GDM1 (cell line): ENCODE measurements at places on chromosomes 4 and X.

- no peak for DNase-seq
Measured at GRCh38 chr4:186829740-186830449, 106.2 kb upstream of the FAT1 start.

- DNase-seq = no peak
Measured at GRCh38 chr4:72553540-72554337, 15.3 kb downstream of the ADAMTS3 start.

GRCh38 chr4:159497936-159498335 lies 395.1 kb downstream of the RAPGEF2 start:
- no peak for DNase-seq

- no peak for DNase-seq
Measured at GRCh38 chr4:10816571-10816970, 132.0 kb upstream of the CLNK start.

- DNase-seq = no peak
Measured at GRCh38 chr4:5338531-5338930, 287.3 kb downstream of the STK32B start.

DNA sequence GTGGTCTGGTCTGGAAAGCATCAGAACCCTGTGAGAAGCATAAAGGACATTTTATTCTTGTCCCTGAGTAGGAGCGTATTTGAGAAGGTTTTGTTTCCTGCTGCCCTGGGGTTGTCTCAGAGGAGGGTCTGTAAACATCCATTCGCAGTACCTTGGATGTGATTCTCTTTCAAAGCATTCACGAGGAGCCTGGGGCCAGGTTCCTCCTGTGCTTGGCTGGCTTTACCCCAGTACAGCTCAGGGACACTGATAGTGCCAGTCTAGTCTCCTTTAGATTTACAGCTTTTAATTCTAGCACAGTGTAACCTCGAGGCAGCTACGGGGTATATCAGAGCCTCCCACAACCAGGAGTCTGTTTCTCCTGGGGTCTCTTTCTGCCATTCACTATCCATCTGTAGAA lies 2.7 kb downstream of the CLRN2 start:
- DNase-seq = no peak

- DNase-seq = no peak
Measured at GRCh38 chr4:113556382-113557134, 205.0 kb downstream of the CAMK2D start.

DNA sequence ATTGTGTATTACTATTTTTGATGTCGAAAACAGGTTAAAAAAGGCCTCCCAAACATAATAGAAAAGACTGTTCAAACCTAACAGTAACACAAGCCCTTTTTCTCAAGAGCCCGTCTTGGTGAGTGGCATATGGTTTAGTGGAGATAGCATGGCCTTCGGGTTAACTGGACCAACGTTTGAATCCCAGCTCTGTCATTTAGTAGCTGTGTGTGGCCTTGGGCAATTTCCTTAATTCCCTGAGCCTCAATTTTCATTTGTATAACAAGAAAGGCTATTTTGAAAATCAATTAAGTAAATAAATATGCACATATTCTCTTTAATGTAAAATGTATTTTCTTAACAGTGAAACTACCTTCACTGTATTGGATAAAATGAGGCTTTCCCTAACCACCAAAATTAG lies 62.3 kb downstream of the HELT start:
- DNase-seq = no peak

DNA sequence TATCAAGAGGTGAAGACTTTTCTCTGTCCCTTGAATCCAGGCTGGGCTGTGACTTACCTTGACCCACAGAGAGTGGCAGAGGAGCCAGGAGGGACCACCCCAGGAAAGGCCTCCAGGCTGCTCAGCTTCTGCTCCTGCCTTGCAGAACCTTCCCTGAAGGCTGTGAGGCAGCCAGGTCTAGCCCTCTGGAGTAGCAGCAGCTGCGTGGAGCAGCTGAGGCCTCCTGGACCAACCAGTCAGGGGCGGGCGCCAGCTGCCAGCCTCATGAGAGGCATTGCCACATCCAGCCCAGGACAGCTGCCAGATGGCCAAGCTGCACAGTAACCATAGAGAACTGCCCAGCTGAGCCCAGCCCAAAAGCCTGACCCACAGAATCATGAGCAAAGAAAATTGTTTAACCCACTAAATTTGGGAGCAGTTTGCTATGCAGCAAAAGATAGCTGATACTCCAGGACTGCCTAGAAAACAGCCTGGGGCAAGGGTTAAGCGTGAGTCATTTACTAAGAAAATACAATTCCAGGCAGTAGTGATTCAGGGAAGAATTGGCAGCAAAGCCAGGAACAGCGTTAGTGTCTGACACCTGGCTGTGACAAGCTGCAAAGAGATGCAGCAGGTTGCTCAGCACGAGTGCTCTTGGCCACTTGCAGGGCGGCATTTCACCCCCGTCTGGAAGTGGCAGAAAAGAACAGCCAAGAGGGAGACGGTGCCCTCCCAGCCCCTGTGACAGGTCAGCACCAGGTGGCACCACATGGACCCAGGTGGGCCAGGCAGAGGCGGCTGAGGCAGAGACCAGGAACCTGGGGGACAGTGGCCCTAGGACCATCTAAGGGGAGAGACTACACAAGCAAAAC lies 14.7 kb upstream of the PDE6B start:
- DNase-seq = no peak

DNA sequence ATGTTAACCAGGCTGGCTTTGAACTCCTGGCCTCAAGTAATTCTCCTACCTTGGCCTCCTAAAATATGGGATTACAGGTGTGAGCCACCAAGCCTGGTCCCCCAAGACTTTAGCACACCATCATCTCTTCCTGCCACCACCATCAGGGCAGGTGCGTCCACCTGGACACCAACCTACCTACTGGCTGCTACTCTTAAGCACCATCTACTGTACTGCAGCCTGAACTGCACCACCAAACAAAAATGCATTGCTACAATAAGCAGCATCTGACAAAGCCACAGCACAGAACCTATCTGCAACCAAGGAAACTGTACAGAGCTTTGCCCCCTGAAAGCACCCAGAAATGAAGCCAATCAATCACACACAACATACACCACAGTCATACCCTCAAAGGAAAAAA lies 139.7 kb downstream of the EFHC2 start:
- DNase-seq = no peak

GRCh38 chr4:176363072-176363471 lies 43.3 kb downstream of the SPCS3 start:
- DNase-seq = no peak

GRCh38 chr4:110638089-110638746 lies 15.3 kb upstream of the PITX2 start:
- DNase-seq = no peak

DNA sequence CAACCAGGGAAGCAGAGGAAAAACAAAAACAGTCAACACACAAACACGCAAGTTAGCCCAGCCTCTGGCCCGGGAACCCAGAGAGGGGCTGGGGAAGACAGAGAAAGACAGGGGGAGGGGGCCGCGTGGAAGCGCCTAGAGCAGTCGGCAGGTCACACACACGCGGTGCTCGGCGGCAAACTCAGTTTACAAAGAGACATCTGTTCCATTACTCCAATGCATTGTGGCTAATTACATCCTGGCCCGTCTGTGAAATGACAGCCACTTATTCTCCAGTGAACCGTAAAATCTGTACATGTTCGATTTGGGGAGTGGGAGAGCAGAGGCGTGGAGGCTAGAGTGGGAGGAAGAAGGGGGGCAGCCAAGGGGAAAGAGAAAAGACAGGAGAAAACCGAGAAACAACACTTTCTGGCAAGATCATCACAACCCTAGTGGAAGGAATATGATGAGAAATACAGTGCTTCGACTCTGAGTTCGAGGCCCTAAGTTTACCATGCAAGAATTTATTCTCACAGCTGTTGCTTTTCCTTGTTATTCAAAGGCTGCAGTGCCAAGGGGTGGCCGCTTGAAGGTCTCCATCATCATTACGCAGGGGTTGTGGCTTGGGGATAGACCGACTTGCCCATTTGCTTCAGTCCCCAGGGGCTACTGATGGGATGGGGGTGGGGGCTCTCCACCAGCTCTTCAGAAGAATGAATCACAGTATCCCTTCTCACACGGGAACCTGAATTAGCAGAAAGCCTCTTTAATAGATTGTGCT lies 167.7 kb downstream of the MGST2 start:
- no peak for DNase-seq

DNA sequence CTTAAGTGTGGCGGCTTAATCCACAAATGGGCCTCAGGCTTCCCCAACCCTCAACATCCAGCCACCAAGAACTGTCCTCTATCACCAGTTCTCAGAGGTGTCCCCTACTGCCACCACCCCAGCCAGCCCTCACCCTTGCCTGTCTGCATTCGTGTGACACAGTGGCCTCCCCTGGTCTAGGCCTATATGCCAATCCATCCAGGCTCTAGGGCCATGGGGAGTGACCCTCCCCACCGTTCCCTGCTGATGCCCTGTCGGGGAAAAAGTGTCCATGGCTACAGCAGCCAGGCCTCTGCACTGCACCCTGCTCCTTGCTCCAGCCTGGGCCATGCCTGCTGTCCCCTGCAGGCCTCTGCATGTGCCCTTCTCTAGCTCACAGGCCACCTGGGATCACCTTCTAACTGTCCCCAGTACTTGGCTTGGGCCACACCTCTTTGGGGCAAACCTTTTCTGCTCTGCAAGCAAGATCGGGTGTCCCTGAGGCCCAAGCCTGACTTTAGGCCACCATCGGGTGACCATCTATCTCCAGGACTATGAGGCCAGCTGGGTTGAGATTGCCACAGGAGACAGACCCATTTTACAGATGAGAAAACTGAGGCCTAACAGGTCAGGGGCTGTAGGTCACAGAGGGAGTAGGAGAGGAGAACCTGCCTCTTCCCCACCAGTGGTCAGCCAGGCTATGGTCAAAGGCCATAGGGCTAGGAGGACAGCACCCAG lies 75.8 kb downstream of the JAKMIP1 start:
- DNase-seq = no peak

- DNase-seq = no peak
Measured at GRCh38 chr4:30716158-30716557, 4.0 kb upstream of the PCDH7 start.

DNA sequence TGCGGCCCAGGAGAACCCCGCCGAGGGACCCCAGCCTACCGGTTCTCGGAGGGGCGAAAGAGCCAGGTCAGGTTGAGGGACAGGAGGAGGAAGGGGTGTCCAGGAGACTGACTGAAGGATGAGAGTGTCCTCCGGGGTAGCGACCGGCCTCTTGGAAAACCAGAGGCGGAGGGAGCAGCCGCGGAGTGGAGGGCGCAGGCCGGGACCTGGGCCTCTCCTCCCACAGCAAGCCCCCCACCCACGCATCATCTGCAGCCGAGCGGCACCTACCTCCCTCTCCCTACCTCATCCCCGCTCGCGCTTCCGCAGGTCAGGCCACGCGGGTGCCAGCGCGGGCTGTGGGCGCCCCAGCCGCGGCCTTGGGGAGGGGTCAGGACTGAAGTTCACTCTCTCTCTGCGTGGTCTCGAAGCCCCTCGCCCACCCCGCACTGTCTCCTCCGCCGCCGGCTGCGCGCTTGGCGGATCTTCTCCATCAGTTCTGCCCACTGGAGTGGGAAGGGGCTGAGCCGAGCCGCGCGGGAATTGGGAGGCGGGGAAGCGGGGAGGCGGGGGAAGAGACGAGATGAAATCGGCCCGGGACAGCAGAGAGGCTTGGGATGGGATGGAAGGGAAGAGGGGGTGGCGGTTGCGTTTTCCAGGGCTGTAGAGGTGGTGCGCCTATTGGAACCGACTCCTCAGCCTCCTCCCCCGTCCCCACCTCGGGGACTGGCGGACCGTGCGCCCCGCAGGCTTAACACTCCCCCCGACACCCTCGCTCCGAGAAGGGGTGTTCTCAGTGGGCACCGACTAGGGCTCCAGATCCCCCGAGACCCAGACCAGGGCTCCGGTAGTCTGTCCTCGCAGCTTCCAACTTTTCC lies 1.8 kb downstream of the NLGN4X start:
- DNase-seq = no peak

DNA sequence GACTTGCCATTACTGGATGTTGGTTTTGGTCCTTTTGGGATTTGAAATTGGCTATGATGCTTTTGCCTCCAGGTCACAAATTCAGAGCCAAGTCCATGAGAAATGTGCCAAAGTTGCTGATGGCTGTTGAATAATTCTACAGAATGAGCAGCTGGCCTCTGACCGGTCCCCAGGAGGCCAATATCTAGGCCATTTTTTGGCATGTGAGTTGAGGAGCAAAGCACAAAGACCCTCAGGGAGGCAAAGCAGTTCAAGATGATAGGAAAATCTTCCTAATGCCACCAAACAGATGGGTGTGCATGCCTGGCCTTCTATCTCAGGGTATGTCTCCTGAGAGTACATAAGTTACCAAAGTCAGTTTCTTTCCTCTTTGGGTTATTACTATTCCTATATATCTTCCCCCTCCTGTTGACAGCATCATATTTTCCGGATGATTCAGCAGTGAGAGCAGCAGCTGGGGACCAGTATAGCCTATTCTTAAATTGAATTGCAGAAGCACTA lies 44.4 kb downstream of the SEL1L3 start:
- no peak for DNase-seq

DNA sequence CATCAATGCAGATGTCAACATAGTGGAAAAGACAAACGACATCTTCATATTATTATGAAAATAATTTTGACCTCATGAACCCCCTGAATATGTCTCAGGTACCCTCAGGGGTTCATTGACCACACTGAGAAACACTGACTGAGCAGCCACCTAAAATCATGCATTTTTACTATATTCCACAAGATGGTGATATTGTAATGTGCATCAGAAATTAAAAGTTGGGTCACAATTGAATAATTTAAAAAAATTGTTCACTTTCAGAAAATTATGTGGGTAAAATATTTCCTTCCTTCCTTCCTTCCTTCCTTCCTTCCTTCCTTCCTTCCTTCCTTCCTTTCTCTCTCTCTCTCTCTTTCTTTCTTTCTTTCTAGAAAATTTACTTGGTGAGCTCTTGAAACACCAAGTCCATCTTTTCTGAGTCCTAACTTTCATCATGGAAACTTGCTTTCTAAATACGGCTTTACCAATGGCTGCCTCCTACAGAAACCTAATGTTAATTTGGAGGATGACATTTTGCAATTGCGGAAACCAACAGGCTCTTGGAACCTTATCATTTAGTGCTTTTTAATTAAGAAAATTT lies 103.6 kb downstream of the RTL3 start:
- DNase-seq = no peak

GRCh38 chr4:84887824-84888223 lies 78.7 kb downstream of the WDFY3 start:
- no peak for DNase-seq
